Urothelium cell line (cell line): ENCODE measurements at places on chromosomes 11 and 22.
A peak's percentile ranks its signal among the peaks of the same experiment; 100 is the strongest.

DNA sequence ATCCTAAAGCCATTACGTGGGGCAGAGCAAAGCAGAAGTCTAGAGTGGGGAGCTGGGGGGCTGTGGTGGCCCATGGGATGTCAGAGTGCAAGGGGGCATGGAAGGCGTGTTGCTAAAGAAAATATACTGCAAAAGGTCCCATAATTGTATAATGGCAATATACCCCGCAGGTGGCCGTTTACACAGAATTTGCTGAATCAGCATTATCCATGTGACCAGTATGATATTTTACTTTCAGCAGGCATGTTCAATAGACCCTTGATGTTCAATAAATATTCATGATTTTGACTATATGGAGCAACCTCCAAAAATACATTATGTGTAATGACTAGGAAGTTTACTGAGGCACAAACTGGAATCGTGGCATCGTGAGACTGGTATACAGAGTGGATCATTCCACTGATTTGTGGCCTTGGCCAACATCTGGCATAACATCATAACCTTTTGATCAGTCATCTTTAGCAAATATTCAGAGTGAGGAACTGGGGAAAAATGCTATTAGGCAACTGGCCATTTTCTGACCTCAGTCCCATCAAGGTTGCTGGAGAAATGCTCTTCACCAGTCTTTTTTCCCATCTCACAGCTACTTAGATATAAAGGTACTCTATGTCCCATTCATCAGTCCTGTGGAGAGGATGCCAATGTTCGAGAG lies 29.3 kb upstream of the PPP2R1B start:
- no peak for DNase-seq

DNA sequence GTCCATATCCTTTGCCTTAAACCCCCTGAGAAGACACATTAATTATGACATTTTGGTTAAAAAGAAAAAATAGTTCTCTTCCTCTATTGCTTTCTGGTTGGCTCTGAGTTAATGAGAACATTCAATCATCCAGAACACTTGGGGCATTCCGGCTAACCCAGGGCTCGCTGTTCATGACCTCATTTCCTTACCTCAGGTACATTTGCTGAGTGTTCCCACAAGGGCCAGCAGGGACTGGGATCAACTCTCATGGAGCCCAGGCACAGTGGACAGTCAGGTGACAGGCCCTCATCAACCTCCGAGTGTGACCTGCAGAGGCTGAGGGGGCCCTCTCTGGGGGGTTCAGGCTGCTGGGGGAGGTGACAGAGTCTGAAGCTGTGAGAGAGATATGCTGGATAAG lies 98.9 kb downstream of the MYO18B start:
- DNase-seq: no peak

DNA sequence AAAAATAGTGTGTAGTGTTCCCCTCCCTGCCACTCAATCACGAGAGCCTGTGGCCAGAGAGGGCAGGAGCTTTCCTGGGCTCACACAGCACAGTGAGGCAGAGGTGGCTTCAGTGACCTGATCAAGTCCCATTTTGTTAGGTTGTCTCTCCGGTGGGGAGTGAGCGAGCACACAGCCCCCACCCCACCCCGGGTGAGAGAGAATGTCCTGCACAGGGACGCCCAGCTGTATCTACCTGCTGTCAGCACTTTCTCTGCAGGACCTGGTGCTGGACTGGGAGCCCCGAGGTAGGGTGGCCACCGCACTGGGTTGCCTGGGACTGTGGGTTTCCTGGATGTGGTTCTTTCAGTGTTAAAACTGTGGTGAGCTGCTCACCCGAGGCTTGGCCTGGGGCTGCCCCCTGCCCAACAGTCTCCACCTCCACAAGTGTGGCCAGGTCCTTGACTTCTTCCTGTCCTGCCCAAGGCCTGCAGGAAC lies 6.1 kb downstream of the CAPN5 start:
- no peak for DNase-seq

GRCh38 chr22:30717331-30717921 lies 22.8 kb downstream of the OSBP2 start:
- DNase-seq: peak; percentile 64

- DNase-seq: no peak
Measured at GRCh38 chr11:109864834-109865547, 228.2 kb upstream of the ZC3H12C start.

GRCh38 chr11:82930229-82930628 lies 28.7 kb downstream of the DDIAS start:
- no peak for DNase-seq
